ENCODE measurements at places on chromosomes 5 and 9.

DNA sequence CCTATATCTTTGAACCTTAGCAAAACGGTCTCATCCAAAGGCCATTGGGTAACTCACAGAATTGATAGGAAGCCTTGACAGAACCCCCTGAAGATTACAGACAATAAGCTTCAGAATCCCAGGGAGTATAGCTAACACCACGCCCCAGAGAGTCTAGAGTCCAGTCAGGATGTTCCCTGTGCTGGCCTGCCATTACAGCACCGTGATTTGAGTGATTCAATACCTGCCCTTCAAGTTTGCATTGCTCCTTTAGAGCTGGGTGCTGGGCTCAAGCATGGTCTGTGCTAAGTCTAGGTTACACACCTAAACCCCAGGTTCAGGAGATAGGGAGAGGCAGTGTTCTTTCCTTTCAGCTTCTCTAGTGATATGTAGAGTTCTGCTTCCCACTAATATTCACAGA is 90.5 kb downstream of the RASEF start:
- DNase-seq: no peak
- H3K4me3 ChIP-seq: no peak overlapping the region
- no peaks in the 10 kb centered on the region for H3K27me3 ChIP-seq
- no peaks in the 10 kb centered on the region for H3K4me1 ChIP-seq
- H3K36me3 ChIP-seq: no peaks in the 10 kb centered on the region
- no peak overlapping the region for H3K27ac ChIP-seq

- peak; percentile 22 for DNase-seq
- H3K4me1 ChIP-seq: peaks cover 1% of the 10 kb centered on the region
- no peaks in the 10 kb centered on the region for H3K27me3 ChIP-seq
Observed at GRCh38 chr5:122192497-122193496, 63.5 kb downstream of the ZNF474 start.

DNA sequence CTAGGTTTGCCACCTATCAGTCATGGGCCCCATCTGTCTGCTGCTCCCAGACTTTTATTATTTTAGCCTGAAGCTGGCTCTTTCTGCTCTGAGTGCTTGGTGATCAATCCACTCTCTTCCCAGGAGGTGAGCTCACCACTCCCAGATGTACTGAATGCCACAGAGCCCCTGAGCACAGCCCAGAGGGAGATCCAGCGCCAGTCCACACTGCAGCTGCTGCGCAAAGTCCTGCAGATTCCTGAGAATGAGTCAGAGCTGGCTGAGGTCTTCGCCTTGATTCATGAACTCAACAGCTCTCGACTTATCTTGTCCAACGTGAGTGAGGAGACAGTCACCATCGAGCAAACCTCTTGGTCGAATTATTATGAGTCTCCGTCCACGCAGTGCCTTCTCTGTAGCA is 36.0 kb downstream of the HMGXB3 start:
- H3K36me3 ChIP-seq: peaks cover 48% of the 10 kb centered on the region
- H3K27ac ChIP-seq: no peak overlapping the region
- H3K4me1 ChIP-seq: no peaks in the 10 kb centered on the region
- DNase-seq: no peak
- no peaks in the 10 kb centered on the region for H3K27me3 ChIP-seq

- H3K36me3 ChIP-seq: no peaks in the 10 kb centered on the region
- no peaks in the 10 kb centered on the region for H3K4me1 ChIP-seq
- no peak overlapping the region for H3K27ac ChIP-seq
- no peak for DNase-seq
Observed at GRCh38 chr5:110963495-110963894, 108.0 kb upstream of the TSLP start.

DNA sequence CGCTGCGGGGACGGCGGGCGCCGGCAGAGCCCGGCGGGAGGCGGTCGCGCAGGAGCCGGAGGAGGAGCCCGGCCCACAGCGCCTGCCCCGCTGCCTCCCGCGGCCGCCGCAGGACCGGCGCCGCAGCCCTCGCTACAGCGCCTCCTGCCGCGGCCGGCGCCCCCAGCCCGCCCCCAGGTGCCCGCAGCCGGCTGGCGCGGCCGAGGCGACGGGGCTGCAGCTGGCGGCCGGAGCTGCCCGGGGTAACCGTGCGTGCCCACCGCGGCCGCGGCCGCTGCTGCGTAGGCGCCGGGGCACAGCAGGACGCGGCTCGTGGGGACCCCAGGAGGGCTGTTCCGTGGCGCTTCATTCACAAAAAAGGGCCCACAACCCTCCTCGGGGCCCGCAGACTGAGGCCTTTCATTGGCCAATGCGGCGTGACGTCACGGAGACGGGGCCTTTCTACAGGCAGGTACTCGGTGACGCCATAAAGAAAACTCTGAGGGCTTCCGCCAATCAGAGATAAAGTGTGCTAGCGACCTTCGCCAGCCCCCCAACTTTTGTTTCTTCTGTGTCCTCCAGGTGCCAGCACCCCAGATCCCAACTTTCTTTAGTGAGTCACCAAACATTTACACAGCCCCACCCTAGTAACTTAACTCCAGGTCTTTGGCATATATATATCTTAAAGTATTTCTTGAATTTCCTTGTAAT is at the start of gene CDC14B:
TSS of gene CDC14B (minus strand) at position 353 of the 690 bp plus-strand sequence. CDS start 465 bp downstream, outside the sequence.
- H3K27me3 ChIP-seq: peaks cover 52% of the 10 kb centered on the region
- H3K27ac ChIP-seq: no peak within 1 kb of the TSS
- peak; percentile 50 for DNase-seq
- no peaks in the 10 kb centered on the region for H3K36me3 ChIP-seq

GRCh38 chr9:88746743-88747398 is 211.9 kb downstream of the NXNL2 start:
- peak overlapping the region; percentile 26 for H3K27ac ChIP-seq
- no peaks in the 10 kb centered on the region for H3K36me3 ChIP-seq
- H3K4me1 ChIP-seq: peaks cover 4% of the 10 kb centered on the region
- H3K4me3 ChIP-seq: no peak overlapping the region
- no peak for DNase-seq

DNA sequence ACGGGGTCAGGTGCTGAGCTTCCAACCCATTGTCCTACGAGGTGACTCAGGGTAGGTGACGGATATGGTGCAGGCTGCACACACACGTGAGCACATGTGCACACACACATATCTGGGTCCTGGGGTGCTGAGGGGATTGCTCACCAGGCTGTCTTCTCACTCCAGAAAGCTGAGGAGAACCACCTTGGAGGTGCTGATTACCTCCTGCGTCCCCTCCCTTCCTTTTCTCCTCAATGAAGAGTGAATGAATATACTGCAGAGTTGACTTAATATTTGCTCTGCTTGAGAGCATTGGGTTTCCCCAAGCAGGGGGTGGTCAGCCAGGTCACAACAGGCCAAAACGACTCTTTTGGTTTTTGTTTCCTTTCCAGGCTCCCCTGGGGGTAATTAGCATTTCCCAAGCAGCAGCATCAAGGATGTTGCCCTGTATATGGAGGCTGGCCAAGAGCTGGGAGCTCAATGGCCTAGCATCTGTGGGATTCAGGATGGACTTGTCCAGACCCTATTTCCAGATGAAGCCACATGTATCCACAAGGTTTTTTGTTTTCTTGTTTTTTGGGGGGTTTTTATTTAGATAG is 49.7 kb downstream of the PDZD2 start:
- H3K27ac ChIP-seq: no peak overlapping the region
- no peaks in the 10 kb centered on the region for H3K36me3 ChIP-seq
- H3K4me3 ChIP-seq: no peak overlapping the region
- H3K27me3 ChIP-seq: no peaks in the 10 kb centered on the region

DNA sequence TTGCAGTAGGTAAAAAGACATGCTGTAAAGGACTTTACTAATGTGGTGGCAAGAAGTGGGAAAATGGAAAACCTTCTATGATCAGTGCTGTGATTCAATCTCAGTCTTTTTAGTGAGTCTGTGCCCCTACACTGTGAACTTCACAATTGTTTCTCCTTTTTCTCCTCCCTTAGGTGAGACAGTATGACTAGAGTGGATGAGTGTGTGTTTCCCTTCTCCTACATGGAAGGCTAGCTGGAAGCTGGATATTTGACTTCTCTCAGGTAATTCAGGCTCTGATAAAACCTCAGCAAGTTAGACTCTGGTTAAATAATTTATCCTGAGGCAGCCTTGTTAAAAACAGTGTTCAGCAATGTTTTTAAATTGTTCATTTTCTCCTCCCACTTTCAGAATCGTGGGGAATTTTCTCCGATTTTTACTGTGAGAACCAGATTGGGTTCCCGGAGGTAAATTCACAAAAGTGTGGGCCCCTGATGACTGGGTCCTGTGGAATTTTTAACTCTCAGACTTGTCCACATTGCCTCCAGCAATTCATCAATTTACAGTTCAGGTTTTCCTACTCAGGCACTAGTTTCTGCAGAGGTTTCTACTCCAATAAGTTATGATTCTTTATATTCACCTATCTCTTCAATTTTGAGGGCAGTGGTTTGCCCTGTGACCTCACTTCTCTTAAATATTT is 149.1 kb upstream of the PIK3R1 start:
- H3K4me1 ChIP-seq: no peaks in the 10 kb centered on the region
- no peaks in the 10 kb centered on the region for H3K27me3 ChIP-seq
- no peak for DNase-seq
- no peaks in the 10 kb centered on the region for H3K36me3 ChIP-seq
- no peak overlapping the region for H3K4me3 ChIP-seq

DNA sequence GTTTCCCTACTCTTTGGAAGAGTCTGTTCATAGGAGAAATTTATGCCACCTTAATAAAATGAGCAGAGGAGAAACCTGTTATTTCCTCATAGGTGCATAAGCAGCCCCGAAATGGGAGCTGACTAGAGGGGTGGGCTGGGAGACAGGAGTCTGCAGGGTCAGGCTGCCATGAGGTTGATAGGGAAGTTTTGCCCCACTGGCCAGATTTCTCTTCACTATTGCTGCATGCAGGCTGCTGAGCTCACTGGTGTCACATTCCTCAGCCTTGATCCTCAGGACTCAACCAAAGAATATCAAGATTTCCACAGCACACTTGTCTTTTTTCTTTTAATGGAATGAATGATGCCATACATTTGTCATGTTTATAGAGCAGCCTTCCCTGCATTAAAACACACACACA is 60.7 kb downstream of the BHMT start:
- H3K4me3 ChIP-seq: no peak overlapping the region
- no peaks in the 10 kb centered on the region for H3K36me3 ChIP-seq
- no peak for DNase-seq
- no peaks in the 10 kb centered on the region for H3K27me3 ChIP-seq
- no peaks in the 10 kb centered on the region for H3K4me1 ChIP-seq
- no peak overlapping the region for H3K27ac ChIP-seq

- H3K4me1 ChIP-seq: peaks cover 6% of the 10 kb centered on the region
- peak overlapping the region; percentile 38 for H3K27ac ChIP-seq
- H3K36me3 ChIP-seq: no peaks in the 10 kb centered on the region
- no peak overlapping the region for H3K4me3 ChIP-seq
Observed at GRCh38 chr5:132364319-132364718, 5.2 kb upstream of the SLC22A5 start.

DNA sequence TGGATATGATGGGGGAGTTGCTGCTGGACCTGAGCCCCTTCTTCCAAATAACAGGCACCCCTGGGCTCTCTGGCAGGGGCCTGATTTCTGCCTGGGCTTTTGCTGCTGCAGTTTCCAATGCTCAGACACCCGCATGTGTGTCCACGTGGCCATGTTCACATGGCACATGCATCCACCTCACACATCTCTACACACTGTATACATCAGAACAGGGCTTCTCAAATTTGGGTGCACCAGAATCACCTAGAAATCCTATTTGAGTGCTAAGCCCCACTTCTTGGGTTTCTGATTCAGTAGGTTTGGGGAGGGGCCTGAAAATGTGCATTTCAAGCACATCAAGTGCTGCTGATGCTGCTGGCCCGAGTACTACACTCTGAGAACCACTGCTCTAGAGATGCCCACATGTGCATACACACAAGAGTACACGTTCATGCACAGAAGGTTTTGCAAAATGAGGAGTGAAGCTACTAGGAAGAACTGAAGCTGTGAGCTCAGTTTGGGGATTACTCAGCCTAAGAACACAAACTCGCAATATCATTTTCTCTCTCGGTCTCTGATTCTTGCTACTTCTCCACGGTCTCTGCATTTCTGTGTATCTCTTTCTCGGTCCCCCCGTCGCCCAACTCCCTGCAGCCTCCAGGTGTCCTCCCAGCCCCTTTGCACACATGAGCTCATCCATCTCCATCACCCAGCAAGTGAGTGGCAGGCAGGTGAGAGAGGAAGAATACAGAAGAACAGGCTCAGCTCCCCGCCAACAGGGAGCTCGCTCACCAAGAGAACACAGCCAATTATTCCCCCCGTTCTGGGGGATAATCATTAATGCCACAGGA is 97.0 kb downstream of the PCDH1 start:
- H3K27me3 ChIP-seq: peaks cover 36% of the 10 kb centered on the region
- peaks cover 2% of the 10 kb centered on the region for H3K4me1 ChIP-seq
- H3K27ac ChIP-seq: no peak overlapping the region
- no peak overlapping the region for H3K4me3 ChIP-seq

GRCh38 chr5:147711019-147711418 is 71.5 kb downstream of the JAKMIP2 start:
- DNase-seq: no peak
- no peaks in the 10 kb centered on the region for H3K4me1 ChIP-seq
- no peak overlapping the region for H3K4me3 ChIP-seq
- no peaks in the 10 kb centered on the region for H3K27me3 ChIP-seq
- H3K27ac ChIP-seq: no peak overlapping the region

GRCh38 chr5:148090773-148091250 is 27.0 kb downstream of the SPINK5 start:
- no peaks in the 10 kb centered on the region for H3K4me1 ChIP-seq
- H3K27ac ChIP-seq: no peak overlapping the region
- H3K36me3 ChIP-seq: no peaks in the 10 kb centered on the region
- no peak for DNase-seq
- no peak overlapping the region for H3K4me3 ChIP-seq

DNA sequence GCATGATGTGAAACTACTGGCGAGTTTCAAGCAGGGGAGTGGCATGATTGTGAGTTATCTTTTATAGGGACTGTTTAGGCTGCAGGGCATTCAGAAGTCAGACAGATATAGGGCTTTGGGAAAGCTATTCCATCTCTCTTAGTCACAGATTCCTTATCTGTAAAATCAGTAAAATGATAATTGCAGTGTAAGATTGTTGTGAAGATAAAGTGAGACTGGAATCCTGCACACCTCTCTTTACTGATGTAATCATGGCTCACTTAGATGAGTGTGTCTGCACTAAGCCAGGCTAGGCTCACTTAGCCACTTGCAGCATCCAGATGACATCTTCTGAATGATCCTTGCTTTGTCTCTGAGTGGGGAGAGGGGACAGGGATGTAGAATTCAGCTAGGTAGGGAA is 81.8 kb upstream of the MAMDC2 start:
- no peaks in the 10 kb centered on the region for H3K36me3 ChIP-seq
- no peak for DNase-seq
- no peaks in the 10 kb centered on the region for H3K4me1 ChIP-seq
- H3K4me3 ChIP-seq: no peak overlapping the region
- no peak overlapping the region for H3K27ac ChIP-seq
